ENCODE measurements at places on chromosomes 1 and 21. TPM values are rescaled to one million over a fixed set of nuclear protein-coding genes. Genes with fewer than 3 reads are reported as not detected.

The GSTM1 gene
- total RNA-seq, result 33.5 TPM

The HCRTR1 gene
- total RNA-seq, result not detected

The C1orf185 gene
- total RNA-seq, result not detected

The FTCD gene
- not detected for total RNA-seq

The VPS45 gene
- 25.5 TPM for total RNA-seq

The CELA3A gene
- 9.0 TPM for total RNA-seq

DNA sequence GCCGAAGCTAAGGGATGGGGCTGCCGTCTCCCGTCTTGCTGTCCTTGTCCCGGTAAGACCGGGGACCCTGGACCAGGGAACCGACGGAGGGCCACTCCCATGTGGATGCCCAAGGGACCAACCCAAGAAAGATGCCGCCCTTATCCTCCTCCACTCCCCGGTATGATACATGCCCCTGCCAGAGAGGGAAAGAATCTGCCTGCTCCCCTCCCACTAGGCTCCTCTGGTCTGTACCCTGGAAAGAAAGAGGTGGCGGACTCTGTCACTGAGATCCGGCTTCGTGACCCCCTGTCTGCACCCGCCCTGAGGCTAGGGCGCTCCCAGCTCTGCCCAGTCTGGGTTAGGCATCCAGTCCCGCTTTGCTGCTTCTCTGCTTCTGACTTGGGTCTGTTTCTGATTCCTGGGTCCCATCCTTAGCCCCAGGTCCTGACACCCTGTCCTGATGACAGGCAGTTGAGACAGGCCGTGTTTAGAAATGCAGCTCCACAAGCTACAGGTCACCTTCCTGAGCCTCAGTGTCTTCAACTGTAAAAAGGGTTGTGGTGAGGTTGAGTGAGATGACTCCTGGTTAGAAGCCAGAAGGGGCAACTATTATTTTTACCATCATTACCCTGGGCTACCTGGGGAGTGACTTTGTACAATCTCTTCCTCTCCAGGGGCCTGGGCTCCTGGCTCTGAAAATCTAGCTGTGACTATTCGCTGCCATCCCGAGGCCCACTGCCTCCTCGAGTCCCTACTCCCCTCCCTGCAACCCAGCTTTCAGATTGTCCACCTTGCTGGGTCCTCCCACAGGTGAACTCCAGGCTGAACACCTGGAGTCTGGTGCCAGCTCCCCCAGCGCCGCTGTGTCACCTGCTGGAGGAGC lies 3.7 kb downstream of the MATN1 start:
- H3K36me3 ChIP-seq, result no peaks in the 10 kb centered on the region
- H3K4me1 ChIP-seq, result peaks cover 18% of the 10 kb centered on the region
- DNase-seq, result peak; percentile 57
- H3K4me3 ChIP-seq, result peak overlapping the region; percentile 90

DNA sequence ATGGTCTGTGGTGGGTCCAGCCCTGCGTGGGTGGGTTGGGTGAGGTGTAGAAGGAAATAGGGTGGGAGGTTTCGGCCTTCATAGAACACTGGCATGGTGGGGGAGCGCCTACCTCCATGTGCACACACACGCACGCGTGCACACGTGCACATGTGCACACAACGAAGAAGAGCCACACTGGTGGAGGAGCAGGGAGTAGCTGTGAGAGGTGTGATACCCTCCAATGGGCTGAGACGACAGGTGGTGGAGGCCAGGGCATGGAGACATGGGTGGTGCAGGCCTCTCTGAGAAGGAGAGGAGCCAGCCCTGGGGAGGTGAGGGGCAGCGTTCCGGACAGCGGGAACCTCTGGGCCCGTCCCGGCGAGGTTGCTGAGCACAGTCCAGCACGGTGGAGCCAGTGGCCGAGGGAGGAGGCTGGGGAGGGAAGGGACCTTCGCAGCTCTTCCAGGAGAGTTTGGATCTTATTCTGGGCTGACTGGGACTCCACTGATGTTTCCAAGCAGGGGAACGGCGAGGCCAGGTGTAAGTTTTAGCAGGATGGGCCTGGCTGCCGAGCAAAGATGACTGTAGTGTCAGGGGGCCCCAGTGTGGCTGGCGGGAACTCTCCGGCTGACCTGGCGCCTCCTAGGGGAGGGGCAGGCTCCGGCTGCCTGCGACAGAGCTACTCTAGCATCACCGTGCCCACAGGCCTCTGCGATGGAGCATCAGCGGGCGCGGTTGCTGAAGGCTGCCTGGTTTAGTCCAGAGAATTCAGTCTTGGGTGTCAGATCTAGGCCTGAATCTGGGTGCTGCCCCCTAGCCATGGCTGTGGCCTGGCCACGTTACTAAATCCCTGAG lies 107.2 kb downstream of the ARHGEF10L start:
- H3K4me1 ChIP-seq, result no peaks in the 10 kb centered on the region
- DNase-seq, result no peak
- H3K36me3 ChIP-seq, result no peaks in the 10 kb centered on the region
- H3K27ac ChIP-seq, result no peak overlapping the region
- no peaks in the 10 kb centered on the region for H3K27me3 ChIP-seq

DNA sequence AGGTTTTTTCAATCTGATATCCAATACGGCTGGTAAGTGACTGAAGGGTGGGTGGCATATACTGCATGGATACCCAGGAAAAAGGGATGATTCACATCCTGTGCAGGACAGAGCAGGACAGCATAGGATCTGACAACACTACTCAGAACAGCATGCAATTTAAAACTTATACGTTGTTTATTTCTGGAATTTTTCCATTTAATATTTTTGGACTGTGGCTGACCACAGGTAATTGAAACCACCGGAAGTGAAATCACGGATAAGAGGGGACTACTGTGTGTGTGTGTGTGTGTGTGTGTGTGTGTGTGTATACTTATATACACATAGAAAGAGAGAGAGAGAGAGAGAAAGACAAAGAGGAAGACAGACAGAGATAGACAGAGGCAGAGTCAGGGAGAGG lies 23.0 kb downstream of the ERICH3 start:
- no peak overlapping the region for H3K4me3 ChIP-seq
- H3K27ac ChIP-seq, result no peak overlapping the region
- no peak for DNase-seq
- no peaks in the 10 kb centered on the region for H3K36me3 ChIP-seq
- no peaks in the 10 kb centered on the region for H3K27me3 ChIP-seq

GRCh38 chr1:154133256-154133655 lies 21.6 kb downstream of the NUP210L start:
- no peaks in the 10 kb centered on the region for H3K4me1 ChIP-seq
- DNase-seq, result no peak
- H3K27ac ChIP-seq, result no peak overlapping the region
- no peaks in the 10 kb centered on the region for H3K36me3 ChIP-seq
- no peak overlapping the region for H3K4me3 ChIP-seq

DNA sequence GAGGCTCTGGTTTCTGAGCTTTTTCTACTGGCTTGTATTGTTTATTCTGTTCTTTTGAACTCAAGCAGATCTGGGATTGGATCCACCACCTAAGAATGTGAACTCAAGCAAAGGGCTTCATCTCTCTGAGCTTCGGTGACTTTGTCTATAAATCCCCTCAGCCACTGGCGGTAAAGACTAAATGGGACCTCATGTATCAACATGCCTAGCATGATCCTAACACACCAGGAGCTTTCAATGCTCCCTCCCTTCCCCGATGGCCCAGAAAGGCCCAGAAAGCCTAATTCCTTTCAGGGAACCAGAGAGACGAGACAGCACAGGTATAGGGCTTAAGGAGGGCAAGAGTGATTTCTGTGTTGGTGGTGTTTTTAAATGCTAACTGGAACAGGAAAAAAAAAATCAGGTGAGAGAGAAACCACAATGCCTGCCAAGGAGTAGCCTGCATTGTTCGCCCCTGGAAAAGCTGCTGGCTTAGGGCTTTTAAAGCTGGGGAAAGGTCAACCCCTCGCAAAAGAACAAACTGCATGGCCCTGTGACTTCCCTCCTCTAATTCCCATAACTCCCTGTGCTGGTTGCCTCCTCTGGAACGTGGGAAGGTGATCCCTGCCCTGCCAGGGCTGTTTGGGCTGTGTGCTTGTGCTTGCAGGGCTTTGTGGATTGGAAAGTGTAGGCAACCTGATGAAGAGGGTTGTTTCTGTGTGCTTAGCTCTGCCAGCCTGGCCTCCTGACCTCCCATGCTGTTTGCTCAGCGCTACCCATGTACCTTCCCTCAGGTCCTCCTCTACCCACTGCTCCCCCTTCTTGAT lies 147.0 kb downstream of the PLPP3 start:
- no peaks in the 10 kb centered on the region for H3K4me1 ChIP-seq
- H3K27ac ChIP-seq, result no peak overlapping the region
- H3K36me3 ChIP-seq, result no peaks in the 10 kb centered on the region
- H3K27me3 ChIP-seq, result no peaks in the 10 kb centered on the region
- no peak for DNase-seq

DNA sequence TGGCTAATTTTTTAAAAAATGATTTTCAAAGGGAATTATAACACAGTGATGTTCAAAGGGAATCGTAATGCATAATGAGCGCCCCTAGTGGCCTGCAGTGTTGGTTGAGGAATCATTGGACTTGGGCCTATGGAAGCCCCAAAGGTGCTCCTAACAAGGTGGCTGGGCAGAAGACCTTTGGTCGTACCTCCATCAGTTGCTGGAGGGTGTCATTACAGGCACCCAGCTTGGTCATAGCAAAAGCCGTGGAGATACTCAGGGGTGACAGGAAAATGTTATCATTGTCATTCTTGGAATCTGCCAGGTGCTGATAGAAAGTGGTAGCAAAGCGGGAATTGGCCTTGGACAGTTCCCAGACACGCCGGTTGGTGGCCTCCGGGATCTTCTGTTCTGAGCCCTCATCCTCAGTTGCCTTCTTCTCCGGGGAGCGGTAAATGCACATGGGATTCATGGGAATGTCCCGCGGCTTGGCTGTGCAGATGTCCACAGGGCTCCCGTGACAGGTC lies 2.7 kb downstream of the SERPINC1 start:
- no peak overlapping the region for H3K27ac ChIP-seq
- no peaks in the 10 kb centered on the region for H3K36me3 ChIP-seq
- H3K27me3 ChIP-seq, result peaks cover 1% of the 10 kb centered on the region
- no peak for DNase-seq

GRCh38 chr1:232542633-232543593 lies 87.0 kb downstream of the SIPA1L2 start:
- H3K36me3 ChIP-seq, result no peaks in the 10 kb centered on the region
- 0 out of 2 replicates have a peak, but pooled peaks cover 1% of the 10 kb centered on the region for H3K27me3 ChIP-seq
- H3K4me3 ChIP-seq, result no peak overlapping the region
- H3K4me1 ChIP-seq, result no peaks in the 10 kb centered on the region

- DNase-seq, result no peak
- H3K27me3 ChIP-seq, result peaks cover 23% of the 10 kb centered on the region
- H3K4me1 ChIP-seq, result no peaks in the 10 kb centered on the region
- no peaks in the 10 kb centered on the region for H3K36me3 ChIP-seq
- no peak overlapping the region for H3K27ac ChIP-seq
Measured at GRCh38 chr21:36709868-36710728, 11.2 kb downstream of the SIM2 start.

GRCh38 chr21:44990921-44991320 lies 51.1 kb downstream of the SLX9 start:
- DNase-seq, result no peak
- no peaks in the 10 kb centered on the region for H3K36me3 ChIP-seq
- H3K4me3 ChIP-seq, result no peak overlapping the region
- H3K4me1 ChIP-seq, result no peaks in the 10 kb centered on the region
- H3K27me3 ChIP-seq, result no peaks in the 10 kb centered on the region
- H3K27ac ChIP-seq, result no peak overlapping the region

DNA sequence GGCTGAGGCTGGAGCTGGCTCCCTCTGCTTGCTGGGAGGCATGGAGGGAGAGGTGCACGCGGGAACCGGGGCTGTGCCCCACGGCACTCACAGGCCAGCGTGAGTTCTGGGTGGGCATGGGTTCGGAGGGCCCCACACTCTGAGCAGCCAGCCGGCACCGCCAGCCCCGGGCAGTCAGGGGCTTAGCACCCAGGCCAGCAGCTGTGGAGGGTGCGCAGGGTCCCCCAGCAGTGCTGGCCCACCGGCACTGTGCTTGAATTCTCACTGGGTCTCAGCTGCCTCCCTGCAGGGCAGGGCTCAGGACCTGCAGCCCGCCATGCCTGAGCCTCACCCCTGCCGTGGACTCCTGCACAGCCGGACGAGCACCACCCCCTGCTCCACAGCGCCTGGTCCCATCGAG lies 164.9 kb upstream of the PLD5 start:
- H3K27ac ChIP-seq, result no peak overlapping the region
- no peak overlapping the region for H3K4me3 ChIP-seq
- no peak for DNase-seq

- no peak for DNase-seq
- peak overlapping the region; percentile 36 for H3K4me3 ChIP-seq
- no peaks in the 10 kb centered on the region for H3K4me1 ChIP-seq
- no peak overlapping the region for H3K27ac ChIP-seq
- no peaks in the 10 kb centered on the region for H3K27me3 ChIP-seq
- no peaks in the 10 kb centered on the region for H3K36me3 ChIP-seq
Measured at GRCh38 chr1:27575840-27576331, 28.1 kb downstream of the AHDC1 start.

- H3K27ac ChIP-seq, result no peak overlapping the region
- H3K36me3 ChIP-seq, result no peaks in the 10 kb centered on the region
- DNase-seq, result no peak
- no peaks in the 10 kb centered on the region for H3K4me1 ChIP-seq
Measured at GRCh38 chr1:205989786-205990185, 13.4 kb downstream of the RAB7B start.

- no peak for DNase-seq
- no peaks in the 10 kb centered on the region for H3K36me3 ChIP-seq
- no peaks in the 10 kb centered on the region for H3K4me1 ChIP-seq
- H3K27ac ChIP-seq, result no peak overlapping the region
- no peak overlapping the region for H3K4me3 ChIP-seq
Measured at GRCh38 chr21:45741691-45742090, 98.2 kb downstream of the PCBP3 start.

DNA sequence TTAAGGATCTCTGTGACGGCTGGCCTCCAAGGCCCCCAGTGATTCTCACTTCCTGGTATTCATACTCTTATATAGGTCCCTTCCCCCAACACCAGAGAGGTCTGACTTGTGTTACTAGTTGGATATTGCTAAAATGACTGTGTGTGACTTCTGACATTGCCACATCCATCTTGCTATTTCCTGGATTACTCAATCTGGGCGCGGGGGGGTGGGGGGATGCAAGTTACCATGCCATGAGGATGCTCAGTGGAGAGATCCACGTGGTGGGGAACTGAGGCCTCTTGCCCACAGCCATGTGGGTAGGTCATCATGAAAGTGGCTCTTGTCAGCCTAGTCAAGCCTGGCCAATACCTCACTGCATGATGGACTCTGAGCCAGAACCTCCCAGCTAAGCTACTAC lies 117.0 kb downstream of the UBE2U start:
- no peak overlapping the region for H3K27ac ChIP-seq
- no peaks in the 10 kb centered on the region for H3K36me3 ChIP-seq
- H3K27me3 ChIP-seq, result no peaks in the 10 kb centered on the region
- no peak overlapping the region for H3K4me3 ChIP-seq
- DNase-seq, result no peak

Data from GM12878 (cell line).